ENCODE measurements at places on chromosomes 7 and 10.

DNA sequence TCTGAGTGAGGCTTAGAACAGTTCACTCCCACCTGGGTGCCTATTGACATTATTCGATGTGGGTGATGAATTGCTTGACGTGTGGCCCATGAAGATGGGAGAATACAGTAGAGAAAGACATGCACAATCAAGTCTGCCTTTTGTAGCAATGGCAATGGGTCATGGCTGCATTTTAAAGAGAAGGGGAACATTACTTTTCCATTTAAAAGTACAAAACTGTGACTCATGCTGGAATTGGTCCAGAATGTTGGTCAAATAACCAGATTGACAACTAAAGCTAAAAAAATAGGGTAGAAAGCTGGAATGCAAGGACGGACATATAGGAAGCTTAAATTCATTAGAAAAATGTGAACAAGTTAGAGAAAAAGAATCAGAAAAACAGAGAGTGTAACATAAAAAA, 104.1 kb upstream of the SLC25A13 start:
- DNase-seq = no peak

DNA sequence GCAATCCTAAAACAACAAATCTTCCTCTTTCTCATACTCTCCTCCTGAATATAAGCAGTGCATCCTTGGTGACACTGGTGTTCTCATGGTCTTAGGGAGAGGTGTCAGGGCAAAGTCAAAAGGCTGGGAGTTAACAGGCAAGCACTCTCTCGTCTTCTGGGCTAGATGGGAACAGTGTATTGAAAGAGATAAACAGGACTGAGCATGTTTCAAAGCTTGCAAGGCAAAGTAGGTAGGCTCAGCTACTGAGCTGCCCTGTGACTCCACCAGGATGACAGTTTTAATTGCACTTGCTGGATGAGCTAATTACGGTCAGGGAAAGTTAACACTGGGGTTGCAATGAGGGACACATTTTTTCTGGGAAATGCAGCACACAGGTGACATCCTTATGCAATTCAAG, 554.9 kb upstream of the NRP1 start:
- no peak for DNase-seq

DNA sequence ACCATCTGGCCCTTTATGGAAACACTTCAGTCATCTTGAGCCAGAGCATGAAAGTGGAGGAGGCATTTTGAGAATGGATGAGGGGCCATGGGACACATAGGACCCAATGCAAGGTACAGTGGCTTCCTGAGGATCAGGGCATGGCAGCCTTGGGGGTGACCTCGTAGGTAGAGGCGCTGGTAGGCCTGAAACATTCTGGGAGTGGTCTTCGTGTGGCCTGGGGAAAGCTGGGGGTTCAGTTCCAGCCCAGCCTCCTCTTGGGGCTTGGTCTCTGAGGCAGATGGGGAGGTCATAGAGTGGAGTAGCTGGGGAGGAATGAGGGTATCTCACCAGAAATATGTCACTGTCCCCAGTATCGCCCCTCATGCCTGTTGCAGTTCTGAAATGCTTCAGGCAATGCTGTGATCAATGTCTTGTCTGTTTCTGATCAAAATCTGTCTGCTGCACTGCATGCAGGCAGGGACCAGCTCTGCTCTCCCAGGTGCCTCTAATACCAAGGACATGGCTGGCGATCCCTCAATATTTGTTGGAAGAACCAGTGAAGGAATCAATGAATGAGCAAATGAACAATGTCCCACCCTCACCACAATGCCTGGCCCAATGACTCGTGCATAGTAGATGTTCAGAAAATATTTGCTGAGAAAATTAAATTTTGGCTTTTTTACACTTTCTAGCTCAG, 90.9 kb downstream of the CHST15 start:
- DNase-seq = no peak

DNA sequence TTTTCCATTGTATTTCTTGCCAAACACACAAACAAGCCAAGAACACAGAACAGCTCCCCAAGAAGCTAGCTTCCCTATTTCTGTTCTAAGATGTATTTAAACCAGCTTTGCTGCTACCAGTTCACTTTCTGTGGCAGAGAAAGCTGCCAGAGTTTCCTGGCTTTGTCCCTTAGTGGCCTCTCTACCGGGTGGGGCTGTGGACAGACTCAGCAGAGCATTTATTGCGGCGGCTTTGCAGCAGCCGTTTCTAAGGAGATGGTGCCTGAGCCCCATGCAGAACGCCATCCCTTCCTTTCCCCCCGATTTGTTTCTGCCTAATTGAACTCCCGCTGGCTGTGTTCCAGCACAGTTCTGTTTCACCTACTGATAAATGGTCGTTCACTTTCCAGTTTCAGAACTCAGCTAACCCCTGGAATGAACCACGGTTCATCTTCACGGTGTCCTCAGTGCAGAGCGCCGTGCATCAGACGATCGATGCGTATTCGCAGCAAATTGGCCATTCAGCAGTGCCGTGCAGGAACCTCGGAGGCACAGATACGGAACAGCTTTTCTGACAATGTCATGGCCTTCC, 33.8 kb upstream of the SFMBT2 start:
- no peak for DNase-seq

DNA sequence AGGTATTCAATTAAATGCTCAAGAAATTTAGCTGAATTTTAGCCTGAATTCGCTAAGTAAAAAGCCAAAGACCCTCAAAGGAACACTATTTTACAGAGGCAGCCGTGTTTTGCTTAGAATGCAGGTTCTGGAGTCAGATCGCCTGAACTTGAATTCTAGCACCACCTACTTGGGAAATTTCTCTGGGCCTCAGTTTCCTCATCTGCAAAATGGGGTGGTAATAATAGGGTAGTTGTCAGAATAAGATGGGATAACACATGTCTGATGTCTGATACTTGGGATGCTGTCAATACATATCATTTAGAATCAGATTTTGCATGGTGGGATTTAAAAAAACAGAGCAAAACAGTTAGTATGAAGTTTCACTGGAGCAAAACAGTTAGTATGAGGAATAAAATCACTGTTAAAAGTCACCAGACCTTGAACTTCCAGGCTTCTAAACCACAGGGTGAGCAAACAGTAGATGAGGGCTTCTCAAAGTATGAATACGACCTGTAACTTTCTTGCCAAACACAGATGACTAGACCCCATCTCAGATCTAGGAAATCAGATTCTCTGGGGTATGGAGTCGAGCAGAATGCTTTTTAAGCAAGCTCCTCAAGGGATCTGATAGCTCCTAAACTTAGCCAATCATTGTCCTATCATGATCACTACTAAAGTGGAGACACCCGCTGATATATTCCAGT, 75.4 kb downstream of the ATXN7L1 start:
- DNase-seq = no peak

GRCh38 chr7:152756116-152756515, 3.4 kb upstream of the ACTR3B start:
- no peak for DNase-seq

Measured in stimulated activated CD8-positive, alpha-beta memory T cell treated with anti-CD3 and anti-CD28 coated beads, Interleukin-2, amount 100 ng/mL, for 1 hour (primary cell).